ENCODE measurements at places on chromosomes 6 and 20.

DNA sequence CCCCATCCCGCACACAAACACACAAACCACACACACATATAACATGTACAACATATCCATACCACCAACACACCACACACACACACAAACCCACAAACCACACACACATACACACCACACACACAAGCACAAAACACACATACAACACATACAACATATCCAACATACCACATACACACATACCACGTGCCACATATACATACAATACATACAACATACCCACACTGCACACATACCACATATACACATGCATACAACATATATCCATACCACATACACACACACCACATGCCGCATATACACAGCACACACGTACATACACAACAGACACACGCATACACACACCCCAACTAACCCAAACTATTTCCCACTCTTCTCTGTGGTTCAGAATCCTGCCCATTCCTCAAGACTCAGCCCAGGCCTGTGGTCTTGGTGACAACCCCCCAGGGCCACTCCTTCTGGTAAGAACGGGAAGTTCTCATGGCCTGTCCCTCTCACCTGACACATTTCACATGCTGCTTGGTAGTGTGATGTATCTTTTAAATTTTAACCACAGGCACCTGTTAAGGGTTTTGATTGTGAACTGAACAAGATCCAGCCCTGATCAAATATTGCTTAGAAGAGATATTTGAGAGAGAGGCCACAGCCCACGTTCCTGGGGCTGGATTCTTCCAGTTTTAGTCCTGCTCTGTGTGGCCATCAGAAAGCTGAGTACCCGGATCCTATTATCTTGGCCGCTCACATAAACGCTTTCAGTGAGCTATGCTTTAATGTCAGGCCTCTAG, 55.9 kb upstream of the KCNK16 start:
- DNase-seq, result no peak

DNA sequence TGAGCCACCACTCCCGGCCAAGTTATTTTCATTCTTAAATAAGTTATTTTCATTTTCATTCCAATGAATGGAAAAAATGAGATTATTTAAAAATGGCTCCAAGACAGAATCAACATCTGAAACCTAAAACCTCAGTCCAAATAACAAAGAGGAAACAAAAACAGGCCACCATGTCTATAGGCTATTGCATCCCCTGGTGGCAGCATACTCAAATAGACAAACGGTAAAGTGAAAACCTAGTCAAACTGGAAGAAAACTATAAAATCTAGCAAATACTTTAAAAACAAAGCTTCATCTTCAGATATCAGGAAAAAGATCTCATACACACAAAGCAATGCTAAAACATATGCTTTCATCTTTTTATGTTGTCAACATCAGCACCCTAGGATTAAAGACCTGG, 20.9 kb downstream of the IL17A start:
- no peak for DNase-seq

DNA sequence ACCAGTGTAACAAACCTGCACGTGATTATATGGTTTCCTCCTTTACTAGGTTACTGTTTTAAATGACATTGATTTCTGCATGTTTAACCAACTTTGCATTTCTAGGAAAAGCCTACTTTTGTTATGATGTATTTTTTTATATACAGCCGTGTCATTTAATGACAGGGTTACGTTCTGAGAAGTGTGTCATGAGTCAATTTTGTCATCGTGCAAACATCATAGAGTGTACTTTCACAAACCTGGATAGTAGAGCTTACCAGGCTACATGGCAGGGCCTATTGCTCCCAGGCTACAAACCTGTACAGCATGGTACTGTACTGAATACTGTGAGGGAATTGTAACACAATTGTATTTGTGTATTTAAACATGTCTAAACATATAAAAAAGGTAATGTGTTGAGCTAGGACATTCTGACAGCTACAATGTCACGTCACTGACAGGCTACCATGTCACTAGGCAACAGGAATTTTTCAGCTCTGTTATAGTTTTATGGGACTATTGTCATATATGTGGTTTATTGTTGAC, 205.3 kb downstream of the PRL start:
- no peak for DNase-seq

GRCh38 chr6:42452171-42453030, 675 bp upstream of the TRERF1 start:
- no peak for DNase-seq

DNA sequence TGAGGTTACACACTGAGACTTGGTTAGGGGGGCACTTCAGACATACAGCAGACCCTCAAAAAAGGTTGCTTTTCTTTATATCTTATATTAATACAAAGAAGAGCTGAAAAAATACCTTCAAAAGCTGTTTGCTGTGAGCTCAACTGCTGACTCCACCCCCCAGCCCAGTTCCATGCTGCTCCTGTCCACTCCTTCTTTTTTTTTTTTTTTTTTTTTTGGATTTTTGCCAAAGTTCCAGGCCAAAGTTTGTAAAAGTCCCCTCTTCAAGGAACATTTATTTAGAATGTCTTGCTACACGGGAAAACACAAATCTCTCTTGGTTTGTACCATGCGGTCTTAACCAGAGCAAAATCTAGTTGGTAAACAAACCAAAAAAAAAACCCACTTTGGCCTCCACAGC, 85.3 kb upstream of the AKAP12 start:
- no peak for DNase-seq

GRCh38 chr6:3458706-3459421, 2.0 kb upstream of the SLC22A23 start:
- no peak for DNase-seq

GRCh38 chr6:139164001-139164400, 29.1 kb downstream of the HECA start:
- no peak for DNase-seq

GRCh38 chr20:46990017-46990595, 95.5 kb downstream of the EYA2 start:
- no peak for DNase-seq

All from NCI-H2171 treated with DMSO at 0.1 percent for 48 hours (cell line).